ENCODE measurements at places on chromosomes 12 and 14. TPM values are rescaled to one million over a fixed set of nuclear protein-coding genes. Genes with fewer than 3 reads are reported as not detected.

The NFATC4 gene
- 25.8 TPM for total RNA-seq

The IRAK3 gene
- total RNA-seq: 5.6 TPM

The CIROP gene
- total RNA-seq: not detected

The CLBA1 gene
- 5.2 TPM for total RNA-seq

The SPTB gene
- total RNA-seq: under 0.01 TPM

The BEST3 gene
- 0.09 TPM for total RNA-seq

The C12orf50 gene
- total RNA-seq: not detected
